Activated naive CD4-positive, alpha-beta T cell (primary cell): ENCODE measurements at places on chromosomes 2 and 18.

- no peak for DNase-seq
These were observed 93.8 kb downstream of the LRP1B start for GRCh38 chr2:142037066-142037465.

DNA sequence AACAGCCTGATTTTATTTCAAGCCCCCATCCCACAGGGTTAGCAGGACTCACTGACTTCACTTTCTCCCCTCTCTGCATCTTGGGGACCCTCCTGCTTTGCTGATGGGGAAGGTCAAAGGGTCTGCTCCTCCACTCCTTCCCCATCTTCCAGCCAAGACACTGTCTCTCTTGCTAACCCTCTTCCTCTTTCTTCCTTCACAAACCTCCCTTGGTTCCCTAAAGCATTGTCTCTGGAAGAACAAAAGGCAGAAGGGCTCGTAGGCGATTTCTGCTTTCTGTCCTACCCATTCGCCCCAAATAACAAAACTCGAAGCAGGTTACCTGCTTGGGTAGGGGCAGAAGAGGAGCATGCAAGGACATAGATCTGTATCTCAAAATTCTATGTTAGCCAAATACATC is 5.5 kb upstream of the SLC4A3 start:
- no peak for DNase-seq

DNA sequence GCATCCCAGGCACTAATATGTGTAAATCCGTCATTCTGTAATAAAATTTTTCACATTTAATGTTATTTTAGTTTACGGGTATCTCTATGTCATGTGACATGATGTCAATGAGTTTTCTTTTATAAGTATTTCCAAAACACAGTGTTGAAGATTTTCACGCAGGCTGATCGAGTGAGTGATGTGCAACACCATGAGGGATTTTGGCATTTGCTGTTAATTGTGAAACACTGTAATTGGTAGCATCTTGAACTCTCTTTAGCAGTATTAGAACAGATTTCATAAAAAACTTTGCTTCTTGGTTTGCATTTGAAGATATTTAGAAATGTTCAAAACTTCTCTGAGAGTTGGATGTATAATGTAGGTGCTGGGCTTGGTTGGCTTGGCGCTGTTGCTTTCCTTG is 35.5 kb downstream of the KCNE4 start:
- DNase-seq = no peak

GRCh38 chr2:33091541-33092123 is 144.9 kb downstream of the LTBP1 start:
- DNase-seq = no peak
